ENCODE measurements at places on chromosomes 3 and 15. TPM values are rescaled to one million over a fixed set of nuclear protein-coding genes. Genes with fewer than 3 reads are reported as not detected.

Gene MOBP
- polyA plus RNA-seq, result not detected

Gene IGSF11
- not detected for polyA plus RNA-seq

Gene ZNF80
- polyA plus RNA-seq, result not detected

Gene MYLK
- polyA plus RNA-seq, result 0.72 TPM

Gene TP63
- 32.7 TPM for polyA plus RNA-seq

Gene REC114
- not detected for polyA plus RNA-seq

Gene DAZL
- polyA plus RNA-seq, result not detected

Gene CCDC13
- 0.25 TPM for polyA plus RNA-seq

Gene SV2B
- polyA plus RNA-seq, result not detected

Gene RTP1
- polyA plus RNA-seq, result not detected

Gene SEMA3F
- polyA plus RNA-seq, result 94.2 TPM

Gene TNIK
- polyA plus RNA-seq, result 3.7 TPM

Gene MINAR1
- 0.06 TPM for polyA plus RNA-seq

Gene LRTM1
- polyA plus RNA-seq, result not detected

Gene ARHGAP31
- polyA plus RNA-seq, result 1.1 TPM

Gene PPP1R14D
- not detected for polyA plus RNA-seq

Gene ISL2
- polyA plus RNA-seq, result 1.8 TPM

Gene CDHR4
- polyA plus RNA-seq, result not detected

Gene CCK
- polyA plus RNA-seq, result 1.1 TPM

Gene MUC4
- not detected for polyA plus RNA-seq

Gene TAGLN3
- polyA plus RNA-seq, result 17.7 TPM

Gene C15orf62
- 0.15 TPM for polyA plus RNA-seq
